ENCODE measurements at places on chromosomes 2 and 18.

- no peak for DNase-seq
These were observed 513.0 kb downstream of the GALR1 start for GRCh38 chr18:77762642-77763041.

- no peak for DNase-seq
These were observed 61.8 kb upstream of the EFEMP1 start for GRCh38 chr2:55985406-55985805.

DNA sequence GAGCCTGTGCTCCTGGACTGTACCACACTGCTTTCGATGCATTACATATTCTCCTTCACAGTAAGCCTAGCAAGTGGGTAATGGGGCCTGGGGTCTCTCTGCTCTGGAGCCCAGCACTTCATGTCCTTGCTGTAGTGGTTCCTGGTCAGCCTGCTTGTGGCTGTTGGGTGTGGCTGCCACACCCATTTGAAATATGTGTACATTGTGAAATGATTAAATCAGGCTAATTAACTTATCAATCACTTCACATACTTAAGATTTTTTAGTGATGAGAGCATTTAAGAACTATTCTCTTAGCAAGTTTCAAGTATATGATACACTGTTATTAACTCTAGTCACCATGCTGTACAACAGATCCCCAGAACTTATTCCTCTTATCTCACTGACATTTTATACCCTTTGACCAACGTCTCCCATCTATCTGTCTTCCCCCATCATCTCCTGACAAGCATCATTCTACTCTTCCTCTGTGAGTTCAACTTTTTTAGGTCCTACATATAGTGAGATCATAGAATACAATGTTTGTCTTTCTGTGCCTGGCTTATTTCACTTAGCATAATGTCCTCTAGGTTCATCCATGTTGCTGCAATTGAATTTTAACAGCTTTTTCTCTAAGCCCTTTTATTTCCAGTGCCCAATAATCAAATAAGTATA lies 92.1 kb downstream of the LYPD6 start:
- DNase-seq = peak; percentile 68

DNA sequence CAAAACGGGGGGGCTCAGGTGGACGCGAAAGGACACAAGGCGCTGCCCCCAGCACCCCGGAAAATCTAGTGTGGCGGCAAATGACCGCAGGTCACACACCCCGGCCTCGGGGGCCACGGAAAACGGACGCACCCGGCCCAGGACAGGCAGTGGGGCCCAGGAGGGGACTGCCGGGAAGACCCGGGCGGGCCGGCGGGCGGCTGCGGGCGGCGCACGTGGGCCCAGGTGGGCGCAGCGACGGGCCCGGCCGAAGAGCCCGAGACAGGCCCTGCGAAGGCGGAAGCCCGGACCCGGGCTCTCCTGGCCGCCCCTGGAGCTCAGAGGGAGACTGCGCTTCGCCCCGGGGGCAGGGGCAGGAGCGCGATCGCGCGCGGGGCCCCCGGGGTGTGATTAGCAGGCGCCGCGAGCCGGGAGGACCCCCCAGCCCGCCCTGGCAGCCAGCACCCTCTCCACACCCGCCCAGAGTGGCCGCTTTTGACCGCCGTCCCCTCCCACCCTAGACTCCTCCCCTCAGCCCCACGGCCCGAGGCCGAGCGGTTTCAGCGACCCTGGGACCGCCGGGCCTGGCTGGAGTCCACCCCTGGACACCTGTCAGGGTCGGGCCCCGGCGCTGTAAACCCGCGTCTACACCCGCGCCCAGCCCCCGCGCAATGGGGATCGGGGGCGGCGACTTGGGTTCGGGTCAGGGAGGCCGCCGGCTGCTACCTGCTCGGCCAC lies 773 bp downstream of the MBP start:
- DNase-seq = no peak

DNA sequence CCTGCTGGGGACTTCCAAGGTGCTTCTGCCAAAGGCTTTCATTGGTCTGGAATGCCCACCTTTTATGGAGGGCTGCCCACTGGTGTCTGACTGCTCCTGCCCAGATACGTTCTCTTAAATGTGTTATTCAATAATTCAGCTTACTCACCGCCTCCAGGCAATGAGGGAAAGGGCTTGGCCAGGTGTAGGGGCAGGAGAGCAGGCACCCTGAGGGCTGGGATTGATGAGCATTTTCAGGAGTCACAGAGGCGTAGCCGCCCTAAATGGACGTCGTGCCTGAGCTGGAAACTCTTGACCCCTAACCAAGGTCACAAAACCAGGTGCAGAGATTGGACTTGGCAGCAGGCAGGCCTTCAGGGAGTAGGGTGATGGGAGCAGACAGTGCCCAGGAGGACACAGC lies 26.8 kb downstream of the MAL start:
- no peak for DNase-seq

GRCh38 chr2:8437228-8437948 lies 244.5 kb upstream of the ID2 start:
- DNase-seq = peak; percentile 38

GRCh38 chr2:65922030-65922429 lies 489.6 kb upstream of the SPRED2 start:
- no peak for DNase-seq
